ENCODE measurements at places on chromosomes 4 and X.
A peak's percentile ranks its signal among the peaks of the same experiment; 100 is the strongest.

- no peak for DNase-seq
Observed at GRCh38 chr4:12580787-12581186, 903.4 kb downstream of the RAB28 start.

- DNase-seq = peak; percentile 15
Observed at GRCh38 chr4:95585016-95585695, 36.4 kb upstream of the UNC5C start.

GRCh38 chrX:54306379-54306778 lies 51.5 kb downstream of the WNK3 start:
- no peak for DNase-seq

DNA sequence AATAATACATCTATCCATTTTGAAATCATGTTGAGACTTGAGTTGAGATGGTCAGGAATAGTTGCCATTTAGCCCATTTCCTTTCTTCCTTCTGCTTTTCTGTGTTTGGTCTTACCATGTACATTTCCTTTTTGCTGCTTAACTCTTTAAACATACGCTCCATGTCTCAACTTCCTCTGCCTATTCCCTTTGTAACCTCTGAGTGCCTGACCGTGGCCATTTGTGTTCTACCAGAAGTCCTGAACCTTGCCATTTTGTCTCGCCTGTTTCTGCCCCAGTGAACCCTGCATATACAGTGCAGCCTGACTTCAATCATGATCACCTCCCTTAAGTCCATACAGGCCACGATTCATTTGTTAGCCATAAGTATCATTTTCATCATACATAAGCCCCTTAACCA lies 169.0 kb downstream of the RAPGEF2 start:
- no peak for DNase-seq

DNA sequence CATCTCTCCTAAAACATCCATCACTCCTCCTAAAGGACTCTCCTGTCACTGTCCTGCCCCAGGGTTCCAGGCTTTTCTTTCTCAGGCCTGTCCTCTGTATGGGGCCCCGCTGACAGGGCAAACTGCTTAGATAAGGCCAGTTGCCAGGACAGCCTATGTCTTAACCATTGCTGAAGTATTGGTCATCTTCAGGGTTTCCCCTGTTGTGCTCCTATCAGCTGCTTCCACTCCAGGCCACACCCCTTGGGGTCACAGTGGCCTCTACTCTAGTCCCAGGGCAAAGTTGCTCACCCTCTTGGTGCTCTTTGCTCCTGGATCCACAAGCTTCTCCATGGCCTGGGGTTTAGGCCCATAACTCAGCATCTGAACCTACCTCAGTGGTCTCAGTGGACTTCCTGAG lies 138.0 kb upstream of the PJA1 start:
- DNase-seq = no peak
